ENCODE measurements at places on chromosomes 12 and 14.

GRCh38 chr12:1670358-1671268, 20.3 kb upstream of the ADIPOR2 start:
- no peak for DNase-seq

DNA sequence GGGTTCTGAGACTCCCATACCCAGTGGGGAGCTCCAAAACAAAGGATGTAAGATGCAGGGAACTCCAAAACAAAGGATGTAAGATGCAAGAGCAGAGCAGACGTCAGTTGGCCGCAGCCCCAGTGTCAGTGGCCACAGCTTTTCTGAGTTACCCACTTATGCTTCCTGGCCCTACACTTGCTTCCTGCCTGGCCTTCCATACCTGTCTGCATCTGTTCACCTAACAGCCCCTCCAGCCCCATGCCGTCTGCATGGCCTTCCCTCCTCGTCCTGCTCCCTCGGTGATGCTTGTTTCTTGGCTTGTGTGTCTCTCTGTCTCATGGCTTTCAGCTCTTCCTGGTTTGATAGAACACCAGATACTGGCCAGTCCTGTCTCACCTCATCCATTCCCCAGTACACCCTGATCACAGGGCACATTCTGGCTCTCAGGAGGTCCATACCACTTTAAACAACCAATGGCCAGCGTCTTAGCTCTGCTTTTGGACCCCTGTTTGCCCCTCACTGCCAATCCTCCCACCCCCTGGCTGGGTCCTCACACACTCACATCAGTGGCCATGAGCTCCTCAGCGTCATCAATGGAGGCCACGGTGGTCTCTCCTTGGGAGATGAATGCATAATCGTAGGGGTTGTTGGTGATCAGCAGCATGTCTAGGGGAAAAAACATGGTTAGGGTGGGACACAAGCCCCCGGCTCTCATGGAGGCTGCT, 5.3 kb downstream of the MYH7 start:
- DNase-seq, result no peak

- DNase-seq, result no peak
Observed at GRCh38 chr14:80078501-80078900, 132.8 kb downstream of the DIO2 start.

DNA sequence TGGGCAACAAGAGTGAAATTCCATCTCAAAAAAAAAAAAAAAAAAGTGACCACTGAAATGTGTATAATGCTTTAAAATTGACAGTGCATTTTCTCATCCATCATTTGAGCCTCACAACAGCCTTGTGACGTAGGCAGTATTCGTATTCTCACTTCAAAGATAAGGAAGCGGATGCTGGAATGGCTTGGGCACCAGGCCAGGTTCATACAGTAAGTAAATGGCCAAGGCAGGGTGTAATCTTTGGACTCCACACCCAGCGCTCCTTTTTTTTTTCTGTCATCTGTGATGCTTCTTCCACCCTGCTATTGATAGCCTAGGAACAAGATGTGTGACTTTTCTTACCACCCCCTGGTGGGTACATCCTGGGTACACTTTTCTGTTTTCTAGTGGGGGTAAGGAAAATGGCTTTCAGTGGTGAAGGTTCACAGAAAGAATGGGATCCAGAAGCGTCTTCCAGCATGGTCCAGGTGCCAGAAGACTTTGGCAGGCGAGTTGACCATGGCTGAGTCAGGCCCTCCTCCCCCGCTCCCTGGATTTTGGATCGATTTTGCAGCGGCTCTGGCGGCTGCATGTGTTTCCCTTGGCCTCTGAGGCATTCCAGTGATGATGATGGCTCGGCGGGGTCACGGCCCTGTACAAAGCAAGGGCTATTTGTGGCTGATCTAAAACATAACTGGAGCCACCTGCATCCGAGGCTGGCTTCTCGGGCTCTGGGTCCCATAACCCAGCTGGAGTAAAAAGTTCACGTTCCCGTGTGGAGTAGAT, 110.6 kb downstream of the CACNA1C start:
- no peak for DNase-seq

DNA sequence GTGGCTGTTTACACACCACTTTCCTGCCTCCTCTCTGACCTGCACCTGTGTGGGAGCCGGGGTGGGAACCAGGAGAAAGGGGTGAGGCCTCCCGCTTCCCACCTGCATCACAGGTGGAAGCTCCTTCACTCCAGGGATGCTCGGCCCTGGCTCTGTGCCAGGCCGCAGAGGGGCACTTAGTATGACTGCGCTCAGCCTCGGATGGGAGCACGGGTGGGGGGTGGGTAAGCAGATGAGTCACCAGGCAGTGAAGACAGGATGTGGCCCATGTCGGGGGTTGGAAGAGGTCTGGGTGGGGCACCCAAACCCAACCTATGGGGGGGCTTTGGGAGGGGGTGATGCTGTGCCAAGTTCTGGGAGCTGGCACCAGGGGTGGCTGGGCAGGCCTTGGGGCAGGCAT, 7.4 kb upstream of the CYP46A1 start:
- DNase-seq, result no peak

DNA sequence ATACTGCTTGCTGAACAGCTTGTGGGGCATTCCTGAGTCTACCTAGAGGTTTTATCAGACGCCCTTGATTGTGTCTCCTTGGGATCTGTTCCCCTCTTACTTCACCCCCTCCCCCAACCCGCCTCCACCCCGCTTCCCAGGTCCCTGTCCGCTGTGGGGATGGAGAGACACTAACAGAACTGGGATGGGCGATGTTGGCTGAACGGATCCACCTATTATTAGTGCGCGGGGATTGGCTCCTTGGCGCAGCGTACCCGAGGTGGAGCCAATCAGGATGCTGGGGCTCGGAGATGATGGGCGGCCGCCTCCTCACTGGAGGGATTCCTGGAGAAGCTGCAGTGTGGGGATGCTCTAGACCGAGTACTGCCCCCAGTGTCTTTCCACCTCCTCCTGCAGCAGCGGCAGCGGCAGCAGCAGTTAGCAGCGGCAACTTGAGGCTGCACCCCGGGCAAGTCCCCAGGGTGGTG, at the start of gene SYT1:
Gene SYT1, plus strand, starts transcription at position 372 of the 467 bp plus-strand sequence.
- DNase-seq, result no peak

DNA sequence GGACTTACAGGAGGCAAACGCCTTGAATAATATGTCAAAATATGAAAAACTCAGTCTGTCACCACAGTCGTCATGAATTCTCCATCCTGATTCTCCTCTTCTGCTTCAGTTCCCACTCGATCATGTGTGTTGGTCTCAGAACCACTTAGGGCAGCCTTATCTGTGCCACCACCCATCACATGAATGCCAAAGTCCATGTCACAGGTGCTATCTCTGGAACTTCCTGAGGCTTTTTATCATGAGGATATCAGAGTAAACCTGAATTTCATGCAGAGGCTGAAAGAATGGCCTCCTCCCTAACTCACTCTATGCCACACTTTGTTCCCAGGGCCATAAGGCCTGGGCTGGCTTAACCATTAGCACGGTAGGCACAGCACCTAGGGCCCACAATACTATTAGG, 28.8 kb upstream of the MAP3K9 start:
- no peak for DNase-seq

GRCh38 chr14:93146119-93146518, 30.4 kb upstream of the ITPK1 start:
- peak; percentile 22 for DNase-seq
